ENCODE measurements at places on chromosomes 4 and X.

DNA sequence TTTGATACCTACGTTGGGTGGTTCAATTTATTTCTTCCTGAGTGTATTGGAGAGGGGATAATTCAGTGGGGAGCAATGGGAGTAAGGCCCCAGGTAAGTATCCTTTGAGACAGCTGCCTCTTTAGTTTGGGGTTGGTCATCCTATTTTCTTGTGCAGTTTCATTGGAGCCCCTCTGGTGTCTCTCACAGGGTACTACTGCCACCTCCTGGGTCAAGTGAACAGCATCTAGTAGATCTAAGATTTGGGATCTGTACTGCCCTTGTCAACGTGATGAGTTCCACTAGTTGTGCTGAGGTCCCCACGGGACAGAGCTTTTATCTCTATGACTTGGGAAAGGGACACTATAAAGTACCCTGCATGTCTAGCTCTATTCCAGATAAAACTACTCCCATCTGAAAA, 80.6 kb downstream of the PBDC1 start:
- DNase-seq: peak; percentile 45

DNA sequence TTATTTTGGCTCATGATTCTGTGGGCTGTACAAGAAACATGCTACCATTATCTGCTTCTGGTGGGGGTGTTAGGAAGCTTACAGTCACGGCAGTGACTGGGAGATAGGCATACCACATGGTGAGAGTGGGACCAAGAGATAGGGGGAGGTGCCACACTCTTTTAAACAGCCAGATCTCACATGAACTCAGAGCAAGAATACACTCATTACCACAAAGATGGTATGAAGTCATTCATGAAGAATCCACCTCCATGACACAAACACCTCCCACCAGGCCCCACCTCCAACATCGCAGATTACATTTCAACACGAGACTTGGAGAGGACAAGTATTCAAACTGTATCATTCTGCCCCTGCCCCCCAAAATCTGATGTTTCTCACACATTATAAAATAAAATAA, 2396.7 kb downstream of the PCDH7 start:
- DNase-seq: no peak

DNA sequence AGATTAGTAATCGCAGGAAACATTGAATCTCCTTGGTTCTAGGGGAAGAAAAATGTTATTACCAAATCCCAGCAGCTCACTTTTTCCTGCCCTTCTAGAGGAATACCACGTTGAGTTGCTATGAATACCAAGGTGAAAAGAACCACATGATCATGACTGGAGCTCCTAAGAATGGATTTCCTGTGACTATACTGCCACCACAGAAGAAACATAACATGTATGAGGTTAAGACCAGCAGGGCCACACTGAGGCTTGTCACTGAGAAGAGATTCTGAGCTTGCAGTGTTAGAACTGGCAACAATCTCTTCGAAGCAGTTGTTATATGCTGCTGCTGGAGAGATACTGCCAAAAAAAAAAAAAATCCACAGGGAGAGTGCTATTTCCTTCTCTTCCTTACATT, 1235.3 kb downstream of the FSTL5 start:
- no peak for DNase-seq

GRCh38 chrX:13903405-13903804, 86.5 kb upstream of the GPM6B start:
- DNase-seq: no peak

- DNase-seq: no peak
Observed at GRCh38 chrX:54715621-54716020, 82.4 kb downstream of the ITIH6 start.

GRCh38 chr4:185656467-185656931, 121.2 kb upstream of the PDLIM3 start:
- no peak for DNase-seq

- DNase-seq: peak; percentile 42
Observed at GRCh38 chr4:2787230-2788100, 5.4 kb upstream of the SH3BP2 start.

GRCh38 chr4:84366907-84367306, 132.2 kb downstream of the NKX6-1 start:
- DNase-seq: no peak

DNA sequence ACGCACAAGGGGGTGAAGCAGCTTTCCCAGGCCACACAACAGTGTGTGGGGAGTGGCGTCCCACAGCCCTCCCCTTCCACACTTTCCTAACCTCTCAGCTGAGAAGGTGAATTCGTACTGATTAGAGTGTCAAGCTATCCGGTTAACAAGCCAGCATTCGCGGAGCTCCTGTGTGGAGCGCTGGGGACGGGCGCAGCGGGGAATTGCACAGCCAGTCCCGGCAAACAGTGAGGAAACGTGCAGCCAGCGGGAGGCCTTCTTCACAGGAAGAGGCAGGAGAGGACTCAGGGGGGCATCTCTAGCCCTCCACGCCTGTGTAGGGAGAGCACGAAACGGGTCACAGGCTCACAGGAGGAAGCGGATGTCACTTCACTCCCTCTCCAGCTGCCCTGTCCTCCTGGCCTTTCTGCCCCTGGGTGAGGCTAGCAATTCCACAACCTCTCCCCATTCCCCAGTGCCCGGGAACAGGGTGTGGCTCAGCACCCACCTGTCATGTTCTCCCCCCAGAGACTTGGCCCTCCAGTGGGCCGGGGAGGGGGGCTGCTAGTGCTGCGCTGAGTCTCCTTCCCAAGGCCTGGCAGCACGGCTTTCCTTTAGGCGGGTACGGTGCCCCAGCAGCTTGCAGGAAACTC, 117.3 kb downstream of the CPZ start:
- DNase-seq: no peak

DNA sequence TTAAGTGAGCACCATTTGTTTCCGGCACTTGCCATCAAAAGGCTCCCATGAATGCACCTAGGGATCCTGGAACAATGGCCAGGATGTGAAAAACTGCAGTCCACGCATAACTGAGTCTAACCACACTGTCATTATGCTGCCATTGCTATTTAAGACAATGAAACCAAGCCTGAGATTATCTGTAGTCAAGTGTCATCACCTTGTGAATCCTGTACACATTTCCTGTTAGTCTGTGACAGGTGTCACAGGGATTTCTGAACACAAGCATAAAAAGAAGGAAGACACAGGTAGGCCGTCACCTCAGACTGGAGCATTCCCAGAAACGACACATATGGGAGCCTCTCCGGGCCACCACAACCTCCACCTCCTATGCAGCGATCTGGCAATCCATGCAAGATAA, 66.7 kb downstream of the HADH start:
- DNase-seq: no peak

DNA sequence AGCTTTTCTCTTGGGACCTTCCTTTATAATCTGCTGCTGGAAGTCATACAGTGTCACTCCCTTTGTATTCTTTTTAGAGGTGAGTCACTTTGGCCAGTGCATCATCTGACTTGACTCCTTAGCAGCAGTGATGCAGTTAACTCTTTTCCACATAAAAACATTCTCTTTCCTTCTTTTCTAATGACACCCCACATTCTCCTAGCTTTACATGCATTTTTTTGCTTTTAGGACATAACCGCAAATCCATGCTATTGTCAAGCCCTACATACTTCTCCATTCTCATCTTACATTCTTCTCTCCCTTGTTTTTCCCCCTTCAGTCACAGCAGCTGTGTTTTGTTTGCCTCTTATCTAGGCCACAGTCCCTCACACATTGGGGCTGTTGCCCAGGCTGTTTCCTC, 55.1 kb downstream of the ZNF330 start:
- no peak for DNase-seq

- DNase-seq: no peak
Observed at GRCh38 chr4:152153476-152154270, 382.2 kb downstream of the FBXW7 start.
